ENCODE measurements at places on chromosomes 16 and 17.

GRCh38 chr16:66695935-66696668 lies 441 bp downstream of the CMTM4 start:
- no peak for DNase-seq

- no peak for DNase-seq
Observed at GRCh38 chr17:49783791-49784190, 4.7 kb upstream of the KAT7 start.

GRCh38 chr16:87548046-87548445 lies 54.3 kb upstream of the JPH3 start:
- no peak for DNase-seq

DNA sequence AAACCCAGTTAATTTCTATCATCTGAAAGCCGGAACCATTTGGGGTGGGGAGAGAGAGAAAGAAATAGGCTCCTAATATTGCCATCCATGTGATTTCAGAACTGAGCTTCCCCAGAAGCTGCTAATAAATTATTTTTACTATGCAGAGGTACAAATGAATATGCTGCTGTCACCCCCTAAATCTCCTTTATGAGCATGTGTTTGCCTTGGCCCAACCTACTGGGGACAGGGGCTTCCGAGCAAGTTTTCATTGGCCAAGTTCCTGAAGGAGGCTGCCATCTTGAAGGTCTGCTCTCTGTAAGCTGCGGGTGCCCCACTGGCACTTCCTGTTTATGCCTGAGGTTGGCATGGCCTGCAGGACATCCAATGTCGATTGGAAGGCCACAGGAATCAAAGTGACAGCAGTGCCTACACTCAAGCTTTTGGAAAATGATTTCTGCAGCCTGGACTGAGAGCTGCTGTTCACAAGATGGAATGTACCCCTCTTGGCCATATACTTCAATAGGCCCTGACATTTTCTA lies 194.7 kb downstream of the XYLT1 start:
- no peak for DNase-seq

DNA sequence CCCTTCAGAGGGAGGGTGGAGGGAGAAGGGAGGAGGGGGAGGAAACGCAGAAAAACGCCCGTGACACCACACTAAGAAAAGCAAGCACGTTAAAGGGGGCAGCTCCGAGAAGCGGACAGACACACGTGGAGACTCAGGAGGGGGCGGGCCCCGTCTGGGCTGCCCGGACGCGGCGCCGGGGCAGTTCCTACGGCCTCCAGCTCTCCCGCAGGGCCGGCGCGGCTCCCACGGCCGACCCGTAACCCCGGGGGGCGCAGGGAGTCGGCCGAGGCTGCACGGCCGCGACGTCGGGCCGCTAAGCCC lies 362 bp downstream of the KLHDC4 start:
- no peak for DNase-seq

DNA sequence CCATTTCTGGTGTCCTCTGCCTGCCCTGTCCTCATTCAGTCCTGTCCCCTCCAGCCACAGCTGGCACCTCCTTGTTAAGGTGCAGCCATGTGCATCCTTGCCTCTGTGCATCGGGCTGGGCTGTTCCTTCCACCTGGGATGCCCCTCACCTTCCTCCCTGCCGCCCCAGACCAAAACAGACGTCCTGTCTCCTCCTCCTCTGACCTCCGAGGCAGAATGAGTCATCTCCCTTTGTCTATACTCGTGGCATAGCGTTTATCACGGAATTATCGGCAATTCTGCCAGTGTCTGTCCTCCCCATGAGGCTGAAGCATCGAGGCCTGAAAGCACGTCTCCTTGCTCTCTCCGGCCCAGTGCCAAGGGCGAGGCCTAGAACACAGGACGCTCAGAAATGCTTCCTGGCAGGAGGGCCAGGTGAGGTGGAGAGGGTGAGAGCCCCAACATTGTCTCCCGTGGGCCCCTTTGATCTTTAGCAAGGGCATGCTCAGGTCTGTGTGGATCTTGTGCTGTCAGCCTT lies 4.6 kb downstream of the RAI1 start:
- DNase-seq = peak; percentile 43

DNA sequence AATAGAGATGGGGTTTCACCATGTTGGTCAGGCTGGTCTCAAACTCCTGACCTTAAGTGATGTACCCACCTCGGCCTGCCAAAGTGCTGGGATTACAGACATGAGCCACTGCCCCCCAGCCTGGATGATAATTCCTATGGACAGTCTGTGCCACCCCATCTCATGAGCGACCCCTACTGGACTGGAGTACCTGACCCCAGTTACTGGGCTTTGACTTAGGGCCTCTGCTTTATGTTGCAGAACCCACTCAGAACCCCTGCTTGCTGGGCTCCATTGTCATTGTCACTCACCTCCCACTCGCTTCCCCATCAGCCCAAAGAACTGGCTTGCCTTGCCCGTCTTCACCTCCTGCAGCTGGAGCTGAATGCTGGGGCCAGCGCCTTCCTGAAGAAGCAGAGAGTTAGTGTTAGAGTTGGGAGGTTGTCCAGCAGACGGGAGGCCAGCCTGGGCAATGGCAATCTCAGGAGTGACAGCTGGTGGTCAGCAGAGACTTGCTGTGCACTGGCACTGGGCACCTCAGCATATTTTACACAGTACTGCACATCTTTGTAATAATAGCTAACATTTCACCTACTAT lies 4.0 kb downstream of the TAC4 start:
- DNase-seq = no peak

DNA sequence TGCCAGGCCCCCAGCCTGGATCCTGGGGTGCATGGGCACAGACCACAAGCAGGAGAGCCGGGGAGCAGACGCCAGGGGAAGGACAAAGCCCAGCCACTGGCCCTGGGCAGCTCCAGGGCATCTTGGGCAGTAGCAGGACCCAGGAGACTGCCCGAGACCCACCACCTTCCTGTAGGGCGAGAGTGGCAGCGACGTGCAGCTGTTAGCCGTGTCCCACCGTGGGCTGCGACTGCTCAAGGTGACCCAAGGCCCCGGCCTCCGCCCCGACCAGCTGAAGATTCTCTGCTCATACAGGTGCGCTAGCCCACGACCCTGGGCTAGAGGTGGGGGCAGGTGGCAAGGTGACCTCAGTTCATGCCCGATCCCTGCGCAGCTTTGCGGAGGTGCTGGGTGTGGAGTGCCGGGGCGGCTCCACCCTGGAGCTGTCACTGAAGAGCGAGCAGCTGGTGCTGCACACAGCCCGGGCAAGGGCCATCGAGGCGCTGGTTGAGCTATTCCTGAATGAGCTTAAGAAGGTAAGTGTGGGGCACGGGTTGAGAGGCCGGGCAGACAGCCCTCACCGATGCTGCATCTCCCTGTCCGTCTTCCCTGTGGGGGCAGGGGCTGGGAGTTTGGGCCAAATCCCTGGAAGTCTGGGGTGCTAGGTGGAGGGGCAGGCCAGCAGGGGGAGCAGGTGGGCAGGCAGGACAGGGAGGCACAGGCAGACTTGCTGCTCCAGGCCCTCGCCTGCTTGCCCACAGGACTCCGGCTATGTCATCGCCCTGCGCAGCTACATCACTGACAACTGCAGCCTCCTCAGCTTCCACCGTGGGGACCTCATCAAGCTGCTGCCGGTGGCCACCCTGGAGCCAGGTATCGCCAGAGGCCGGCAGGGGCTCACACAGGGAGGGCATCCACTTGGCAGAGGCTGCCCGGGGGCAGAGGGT lies 13.5 kb upstream of the SMIM5 start:
- no peak for DNase-seq

- no peak for DNase-seq
Observed at GRCh38 chr17:8053600-8053999, 14.7 kb downstream of the ALOX15B start.
